ENCODE measurements at places on chromosomes 3 and 15. TPM values are rescaled to one million over a fixed set of nuclear protein-coding genes. Genes with fewer than 3 reads are reported as not detected.

DNA sequence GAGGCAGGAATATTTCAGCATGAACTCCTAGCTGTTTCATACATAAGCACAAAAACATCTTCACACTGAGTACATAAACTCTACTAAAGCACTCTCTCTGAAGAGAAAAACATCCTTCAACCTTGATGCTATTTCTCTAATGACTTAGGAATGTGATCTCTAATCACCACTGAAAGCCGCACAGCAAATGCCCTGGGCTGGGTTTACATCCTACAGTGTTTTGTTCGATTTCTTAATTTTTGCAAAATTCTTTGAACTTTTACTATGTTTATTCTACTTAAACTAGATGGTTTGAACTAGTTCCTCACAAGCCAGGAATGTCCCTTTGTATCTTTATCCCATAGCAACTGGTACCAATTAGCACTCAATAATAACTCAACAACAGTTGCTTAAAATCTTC is 130.9 kb upstream of the ABI3BP start:
- no peak for DNase-seq

DNA sequence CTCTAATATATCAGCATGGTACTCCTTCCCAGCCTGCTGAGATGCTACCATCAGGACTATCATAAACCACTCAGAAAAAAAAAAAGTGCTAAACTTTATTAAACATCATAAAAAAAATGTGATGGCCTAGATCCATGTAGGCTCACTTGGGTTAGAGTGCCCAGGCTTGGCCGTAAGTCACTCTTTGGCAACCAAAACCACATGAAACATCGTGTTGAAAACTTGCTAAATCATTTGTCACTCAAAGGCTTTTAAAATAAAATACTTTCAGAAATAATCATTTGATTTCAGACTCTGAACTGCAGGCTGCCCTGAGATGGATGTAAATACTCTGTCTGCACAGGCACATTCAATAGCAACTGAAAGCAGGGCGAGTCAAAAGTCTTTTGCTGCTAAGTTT is 78.4 kb upstream of the WNT5A start:
- no peak for DNase-seq

DNA sequence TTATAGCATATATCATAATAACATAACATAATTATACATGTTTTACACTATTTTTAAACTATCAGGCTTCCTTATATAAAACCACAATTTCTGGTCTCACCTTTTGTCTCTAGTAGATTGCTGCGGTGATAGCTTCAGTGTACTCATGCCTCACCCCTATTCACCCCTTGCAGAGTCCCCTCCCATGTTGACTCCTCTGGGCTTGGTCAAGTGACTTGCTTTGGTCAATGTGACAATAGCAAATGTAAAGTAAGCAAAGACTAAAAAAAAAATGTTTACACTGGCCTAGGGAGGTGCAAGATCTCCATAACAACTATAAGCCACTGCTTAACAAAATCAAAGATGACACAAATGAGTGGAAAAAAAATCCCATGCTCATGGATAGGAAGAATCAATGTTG is 537.5 kb downstream of the ROBO1 start:
- no peak for DNase-seq

The MYO5C gene
- total RNA-seq = 16.3 TPM

DNA sequence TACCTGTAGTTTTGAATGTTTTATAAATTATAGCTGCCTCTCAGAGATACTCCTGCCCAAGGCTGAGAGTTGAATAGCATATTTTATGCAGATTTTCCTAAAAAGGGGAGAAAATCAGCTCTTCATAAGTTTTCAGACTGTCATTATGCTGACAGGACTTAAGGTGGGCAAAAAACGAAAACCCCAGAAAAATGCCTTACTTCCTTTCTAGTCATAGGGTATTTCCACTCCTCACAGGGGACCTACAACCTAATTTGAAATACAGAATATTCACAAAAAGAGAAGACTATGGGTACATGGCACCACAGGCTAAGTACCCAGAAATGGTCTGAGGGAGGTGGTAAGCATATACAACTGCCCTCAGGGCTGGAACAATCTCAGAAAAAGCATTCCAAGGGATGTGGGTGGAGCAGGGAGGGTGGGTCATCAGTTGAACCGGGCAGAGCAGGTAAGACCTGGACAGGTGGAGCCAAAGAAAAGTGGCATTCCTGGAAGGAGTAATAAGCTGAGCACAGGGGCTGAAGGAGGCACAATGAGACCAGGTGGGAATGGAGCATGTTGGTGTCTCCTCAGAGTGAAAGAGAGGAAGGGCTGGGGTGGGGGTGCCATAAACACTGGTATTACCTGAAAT is 10.6 kb upstream of the OXSR1 start:
- DNase-seq = no peak

The WWTR1 gene
- total RNA-seq = 143 TPM

DNA sequence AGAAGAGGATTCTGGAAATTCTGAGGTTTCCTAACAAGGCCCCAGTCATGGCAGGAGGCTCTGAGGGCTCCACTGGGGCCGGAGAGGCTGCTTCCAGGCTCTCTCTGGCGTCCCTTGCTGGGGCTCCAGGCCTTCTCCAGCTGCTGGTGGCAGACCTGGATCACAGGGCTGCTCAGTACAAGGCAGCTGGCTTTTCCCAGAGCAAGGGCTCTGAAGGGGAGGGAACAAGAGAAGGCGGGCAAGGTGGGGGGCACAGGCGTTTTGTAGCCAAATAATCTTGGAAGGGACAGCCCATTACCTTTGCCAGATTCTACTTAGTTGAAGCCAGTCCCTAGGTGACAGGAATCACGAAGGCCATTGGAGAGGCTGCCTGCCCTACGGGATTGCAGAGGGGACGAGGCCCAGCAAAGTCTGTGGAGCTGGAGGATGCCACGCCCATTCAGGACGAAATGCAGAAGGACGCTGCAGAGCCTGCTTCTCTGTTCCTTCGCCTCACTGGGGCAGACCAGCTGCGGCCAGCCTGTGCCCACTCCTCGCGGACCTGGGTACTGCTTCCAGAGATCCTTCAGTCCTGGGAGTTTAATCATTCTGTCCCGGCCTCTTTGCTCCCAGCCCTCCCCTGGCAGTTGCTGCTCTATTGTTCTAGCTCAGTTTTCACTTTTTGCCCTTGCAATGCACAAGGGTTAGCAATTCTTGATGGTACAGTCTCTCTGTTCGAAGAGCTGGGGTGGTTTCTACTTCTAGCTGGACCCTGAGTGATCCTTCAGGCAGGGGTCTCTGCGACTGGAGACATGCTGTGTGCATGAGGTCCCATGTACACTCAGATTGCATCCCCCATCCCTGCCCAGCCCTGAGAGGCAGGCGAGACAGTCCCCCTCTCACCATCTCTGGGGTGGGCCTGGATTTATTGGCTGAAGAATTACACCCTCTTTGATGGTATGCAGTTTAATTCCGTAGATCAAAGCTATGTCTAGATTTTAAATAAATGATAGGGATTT is 149.3 kb upstream of the MEF2A start:
- peak; percentile 54 for DNase-seq

The EEF1AKMT4 gene
- total RNA-seq = 1.3 TPM
